Lung (tissue), 17 donors: ENCODE measurements at places on chromosomes 11 and 22. TPM values are rescaled to one million over a fixed set of nuclear protein-coding genes. Genes with fewer than 3 reads are reported as not detected.

- DNase-seq: no peak
These were observed 115.0 kb upstream of the NARS2 start for GRCh38 chr11:78689585-78690153.

Gene UBQLN3
- 0.28 TPM for total RNA-seq

DNA sequence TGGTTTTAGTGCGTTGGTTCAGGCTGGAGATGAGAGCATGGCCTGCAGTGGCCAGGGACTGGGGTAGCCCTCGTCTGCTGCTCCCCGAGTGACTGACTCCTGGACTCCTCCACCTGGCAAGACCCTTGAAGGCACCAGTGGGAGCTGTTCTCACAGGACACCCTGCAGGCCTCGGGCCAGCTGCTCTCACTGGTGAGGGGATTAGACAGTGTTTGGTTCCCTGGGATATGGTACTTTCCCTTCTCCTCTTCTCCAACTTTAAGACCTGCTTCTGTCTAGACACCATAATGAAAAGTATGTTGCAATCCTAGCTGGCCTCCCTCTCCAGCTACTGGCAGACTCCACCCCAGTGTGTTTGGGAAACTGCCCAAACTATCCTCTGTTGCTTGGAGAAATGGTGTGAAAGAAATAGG is 168.8 kb upstream of the CADM1 start:
- peak; percentile 74 for DNase-seq

DNA sequence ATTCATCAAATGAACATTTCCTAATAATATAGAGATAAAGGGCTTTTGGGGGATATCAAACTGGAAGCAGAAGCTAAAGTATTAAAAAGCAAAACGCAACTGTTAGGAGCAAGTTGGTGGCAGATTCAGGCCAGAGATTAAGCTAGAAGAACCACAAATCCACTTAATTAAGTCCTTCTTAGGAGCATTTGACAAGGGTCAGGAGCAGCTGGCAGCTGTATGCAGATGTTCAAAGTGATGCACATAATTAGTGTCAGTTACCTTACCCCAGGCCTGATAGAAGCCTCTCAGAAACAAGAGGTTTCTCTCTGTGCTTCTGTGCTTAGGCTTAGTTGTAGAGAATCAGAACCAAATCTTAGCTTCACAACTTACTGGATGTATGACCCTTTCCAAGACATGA is 546.5 kb upstream of the ANO5 start:
- no peak for DNase-seq

DNA sequence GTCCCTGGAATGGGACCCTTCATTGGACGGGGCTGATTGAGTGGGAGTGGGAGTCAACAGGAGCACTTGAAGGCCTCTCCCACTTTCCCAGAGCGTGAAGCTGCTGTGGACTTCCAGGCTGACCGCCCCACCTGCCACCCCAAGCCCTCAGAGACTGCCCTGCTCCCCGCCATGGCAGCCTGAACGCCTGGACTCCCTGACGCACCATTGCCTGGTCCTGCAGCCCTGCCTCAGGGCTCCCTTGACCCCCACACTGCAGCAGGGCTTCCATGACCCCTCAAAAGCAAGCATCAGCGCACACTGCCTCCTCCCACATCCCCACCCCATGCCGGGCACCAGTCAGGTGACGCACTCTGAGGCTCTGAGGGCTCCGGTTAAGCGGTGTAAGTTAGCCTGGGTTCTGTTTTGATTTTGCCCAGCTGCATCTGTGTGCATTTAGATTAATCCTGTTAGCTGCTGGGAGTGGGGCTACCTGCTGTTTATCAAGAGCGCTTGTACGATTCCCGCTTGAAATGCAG is 39.4 kb downstream of the TRIM29 start:
- no peak for DNase-seq

DNA sequence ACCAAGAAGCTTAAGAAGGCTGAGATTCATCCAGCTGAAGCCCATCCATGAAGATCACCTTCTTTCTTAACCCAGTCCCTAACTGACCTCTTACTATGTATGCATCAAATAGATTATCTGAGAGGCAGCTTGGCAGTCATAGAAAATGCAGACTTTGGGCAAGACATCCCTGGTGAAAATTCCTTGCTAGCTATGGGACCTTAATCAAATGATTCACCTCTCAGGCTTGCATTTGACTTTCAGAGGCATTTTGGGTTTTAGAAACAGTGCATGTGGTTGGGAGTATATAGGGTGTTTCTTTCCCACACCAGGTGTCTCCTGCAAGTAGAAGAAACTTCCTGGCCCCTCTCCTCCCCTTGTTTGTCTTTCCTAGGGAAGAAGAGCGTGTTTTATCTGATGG is 188.5 kb upstream of the ISX start:
- no peak for DNase-seq

DNA sequence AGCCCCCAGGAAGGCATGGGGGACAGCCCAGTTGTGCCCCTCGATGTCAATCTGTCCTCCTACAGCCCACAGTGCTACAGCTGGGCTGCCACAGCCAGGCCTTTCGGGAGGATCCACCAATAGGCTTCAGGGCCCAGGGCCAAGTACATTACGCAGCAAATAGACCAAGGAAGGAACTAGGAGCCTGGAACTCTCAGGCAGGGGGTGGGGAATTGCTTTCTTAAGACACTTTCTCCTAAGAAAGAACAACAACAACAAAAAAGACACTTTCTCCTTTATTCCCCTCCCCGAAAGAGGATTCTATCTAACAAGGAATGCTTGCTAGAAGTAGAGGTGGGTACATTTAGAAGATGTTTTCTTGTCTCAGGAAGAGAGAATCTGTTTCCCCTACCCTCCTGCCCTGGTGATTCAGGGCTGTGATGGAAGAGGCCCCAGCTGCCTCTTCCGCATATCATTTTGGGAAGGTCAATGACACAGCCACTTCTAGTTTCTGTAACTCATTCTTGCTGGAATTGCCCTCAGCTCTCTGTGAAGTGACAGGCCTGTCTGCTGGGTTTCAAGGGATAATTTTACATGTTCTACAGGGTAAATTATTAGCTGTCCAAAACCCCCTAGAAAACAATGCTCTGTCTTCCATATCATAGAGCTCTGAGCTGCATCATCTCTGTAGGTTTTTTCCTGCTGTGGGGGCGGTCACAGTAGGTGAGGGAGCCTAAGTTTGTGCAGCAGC is 6.0 kb upstream of the MALAT1 start:
- DNase-seq: peak; percentile 94

Gene FGF19
- not detected for total RNA-seq

DNA sequence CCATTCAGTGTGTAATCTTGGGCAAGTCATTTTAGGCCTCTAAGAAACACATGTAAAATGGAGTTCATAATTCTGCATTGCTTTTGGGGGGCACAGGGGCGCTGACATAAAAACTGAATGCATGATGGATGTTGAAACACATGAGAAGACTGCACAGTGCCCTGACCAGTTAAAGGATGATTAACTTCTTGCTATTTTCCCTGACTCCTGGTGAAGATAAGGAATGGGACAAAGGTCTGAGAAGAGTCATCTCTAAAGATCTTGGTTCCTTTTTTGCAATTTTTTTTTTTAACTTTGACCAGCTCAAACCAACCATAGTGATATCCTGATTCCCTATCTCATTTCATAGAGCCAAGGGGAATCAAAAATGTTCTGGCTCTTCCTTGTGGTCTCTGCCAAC is 134.9 kb upstream of the TENM4 start:
- DNase-seq: no peak

Gene TMPRSS4
- total RNA-seq: 10.1 TPM

Gene PHLDB1
- total RNA-seq: 90.5 TPM

DNA sequence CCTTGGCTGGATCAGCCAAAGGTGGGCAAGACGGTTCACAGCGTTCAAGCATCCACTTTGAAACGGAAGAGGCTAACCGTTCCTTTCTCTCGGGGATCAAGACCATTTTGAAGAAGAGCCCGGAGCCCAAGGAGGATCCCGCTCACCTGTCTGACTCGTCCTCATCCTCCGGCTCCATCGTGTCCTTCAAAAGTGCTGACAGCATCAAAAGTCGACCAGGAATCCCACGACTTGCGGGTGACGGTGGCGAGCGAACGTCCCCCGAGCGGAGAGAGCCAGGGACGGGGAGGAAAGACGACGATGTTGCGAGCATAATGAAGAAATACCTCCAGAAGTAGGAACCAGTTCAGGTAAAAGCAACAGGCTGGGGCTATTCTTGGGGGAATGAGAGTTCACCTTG is 141.9 kb upstream of the SEZ6L start:
- DNase-seq: no peak

DNA sequence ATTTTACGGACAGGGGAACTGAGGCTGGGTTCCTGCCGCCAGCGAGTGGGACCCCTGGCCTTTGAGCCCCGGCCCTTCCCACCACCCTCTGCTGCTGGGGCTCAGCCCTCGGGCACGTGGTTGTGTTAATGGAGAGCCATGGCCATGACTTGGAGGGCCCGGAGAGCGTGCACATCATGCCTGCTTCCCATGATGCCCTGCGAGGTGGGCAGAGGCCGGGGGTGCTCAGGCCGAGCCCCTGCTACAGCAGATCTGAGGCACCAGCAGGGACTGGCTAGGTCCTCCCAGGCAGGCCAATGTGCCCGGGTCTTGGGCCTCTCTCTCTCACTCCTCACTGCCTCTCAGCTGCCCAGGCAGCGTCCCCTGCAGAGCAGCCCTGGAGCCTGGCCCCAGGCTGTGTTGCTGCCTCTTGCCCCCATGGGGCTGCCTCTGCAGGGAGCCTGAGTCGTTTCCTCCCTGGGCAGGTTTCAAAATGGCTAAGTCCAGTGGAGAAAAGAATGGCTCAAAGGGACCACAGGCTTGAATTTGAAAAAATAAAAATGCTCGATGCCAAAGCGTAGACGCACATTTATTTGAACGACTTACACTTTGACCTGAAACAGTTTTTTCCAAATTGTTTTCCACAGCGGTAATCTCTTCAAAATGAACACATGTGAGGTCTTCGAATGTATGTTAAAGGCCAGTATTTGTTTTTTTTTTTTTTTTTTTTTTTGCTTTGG is 72.6 kb upstream of the CLDN5 start:
- no peak for DNase-seq

Gene OR51E2
- not detected for total RNA-seq

DNA sequence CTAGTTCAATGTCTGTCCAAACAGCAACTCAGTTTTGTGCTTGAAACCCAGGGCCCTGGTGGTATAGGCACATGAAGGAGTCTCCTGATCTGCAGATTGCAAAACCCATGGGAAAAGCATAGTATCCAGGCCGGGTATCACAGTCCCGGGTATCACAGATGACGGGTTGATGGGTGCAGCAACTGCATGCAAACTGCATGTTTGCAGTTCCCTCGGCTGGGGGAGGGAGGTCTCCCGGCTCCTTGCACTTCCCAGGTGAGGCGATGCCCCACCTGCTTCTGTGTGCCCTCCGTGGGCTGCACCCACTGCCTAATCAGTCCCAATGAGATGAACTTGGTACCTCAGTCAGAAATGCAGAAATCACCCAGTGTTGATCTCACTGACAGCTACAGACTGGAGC is 53.9 kb downstream of the KCNQ1 start:
- no peak for DNase-seq

Gene THY1
- 16.8 TPM for total RNA-seq

Gene POU2AF1
- total RNA-seq: 6.9 TPM

DNA sequence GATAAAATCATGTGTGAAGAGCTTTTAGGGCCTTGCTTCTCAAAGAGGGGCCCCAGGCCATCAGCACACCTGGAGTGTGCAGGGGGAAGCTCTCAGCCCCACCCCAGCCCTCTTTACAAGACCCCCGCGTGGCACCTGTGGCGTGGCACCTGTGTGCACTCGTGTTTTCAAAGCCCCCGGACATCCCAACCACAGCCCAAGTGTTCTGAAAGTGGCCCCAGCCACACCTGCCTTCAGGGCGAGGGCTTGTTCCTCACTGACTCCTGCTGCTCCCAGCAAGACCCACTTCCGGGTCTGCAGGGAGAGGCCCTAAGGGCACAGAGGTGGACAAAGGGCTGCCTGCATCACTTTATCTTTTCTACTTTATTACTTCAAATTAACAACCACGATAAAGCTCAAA is 17.5 kb upstream of the TMEM184B start:
- no peak for DNase-seq

Gene CSNK2A3
- 2.6 TPM for total RNA-seq

Gene SLC37A2
- total RNA-seq: 5.3 TPM

Gene PRODH
- 28.7 TPM for total RNA-seq

Gene BIRC3
- 44.5 TPM for total RNA-seq

Gene IL17RA
- total RNA-seq: 11.5 TPM

GRCh38 chr11:106379712-106380111 is 302.2 kb downstream of the AASDHPPT start:
- no peak for DNase-seq

DNA sequence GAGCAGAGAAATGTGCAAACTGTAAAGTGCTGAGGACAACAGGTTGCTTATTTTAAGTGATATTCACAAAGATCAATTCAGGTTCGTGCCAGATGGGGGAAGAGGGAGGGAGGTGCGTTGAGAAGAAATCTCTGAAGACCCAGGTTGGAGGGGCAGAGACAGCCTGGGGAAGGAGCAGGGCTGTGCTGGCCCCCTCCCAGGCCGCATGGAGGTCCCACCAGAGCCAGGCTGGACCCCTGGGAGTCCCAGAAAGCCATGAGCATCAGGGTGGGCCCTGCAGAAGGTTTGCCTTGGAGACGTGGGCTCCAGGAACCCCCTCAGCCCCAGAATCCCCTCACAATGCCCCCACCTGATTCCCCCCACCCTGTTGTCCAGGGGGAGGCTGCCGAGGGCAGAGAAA is 47.4 kb downstream of the IGLL1 start:
- DNase-seq: no peak

Gene SLC22A6
- total RNA-seq: not detected

Gene PRDM11
- total RNA-seq: 22.5 TPM

Gene MAPK1
- total RNA-seq: 154 TPM

Gene RASSF10
- total RNA-seq: 10.0 TPM

- no peak for DNase-seq
These were observed 18.7 kb upstream of the PPFIA1 start for GRCh38 chr11:70251659-70252321.

Gene CDHR5
- total RNA-seq: not detected

DNA sequence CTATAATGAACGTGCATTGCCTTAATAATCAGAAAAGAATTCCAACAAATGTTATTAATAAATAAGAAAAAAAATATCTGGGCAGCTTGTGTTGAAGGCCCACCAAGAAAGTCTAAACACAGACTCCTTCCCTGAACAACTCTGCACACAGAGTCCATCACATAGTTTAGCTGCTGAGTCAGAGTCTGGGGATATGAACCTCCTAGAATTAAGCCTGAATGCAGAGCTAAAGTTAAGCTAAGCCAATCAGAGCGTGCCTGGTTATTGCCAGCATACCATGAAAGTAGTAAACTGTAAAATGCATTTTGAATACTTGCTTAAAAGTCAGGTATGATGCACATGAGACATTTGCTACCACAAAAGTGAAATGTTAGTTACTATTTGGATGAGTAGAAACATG is 25.6 kb upstream of the TENM4 start:
- peak; percentile 29 for DNase-seq

Gene TUB
- 23.5 TPM for total RNA-seq

GRCh38 chr22:26339755-26340154 is 89.3 kb upstream of the ASPHD2 start:
- no peak for DNase-seq
